ENCODE measurements at places on chromosomes 12 and 14.
A peak's percentile ranks its signal among the peaks of the same experiment; 100 is the strongest.

DNA sequence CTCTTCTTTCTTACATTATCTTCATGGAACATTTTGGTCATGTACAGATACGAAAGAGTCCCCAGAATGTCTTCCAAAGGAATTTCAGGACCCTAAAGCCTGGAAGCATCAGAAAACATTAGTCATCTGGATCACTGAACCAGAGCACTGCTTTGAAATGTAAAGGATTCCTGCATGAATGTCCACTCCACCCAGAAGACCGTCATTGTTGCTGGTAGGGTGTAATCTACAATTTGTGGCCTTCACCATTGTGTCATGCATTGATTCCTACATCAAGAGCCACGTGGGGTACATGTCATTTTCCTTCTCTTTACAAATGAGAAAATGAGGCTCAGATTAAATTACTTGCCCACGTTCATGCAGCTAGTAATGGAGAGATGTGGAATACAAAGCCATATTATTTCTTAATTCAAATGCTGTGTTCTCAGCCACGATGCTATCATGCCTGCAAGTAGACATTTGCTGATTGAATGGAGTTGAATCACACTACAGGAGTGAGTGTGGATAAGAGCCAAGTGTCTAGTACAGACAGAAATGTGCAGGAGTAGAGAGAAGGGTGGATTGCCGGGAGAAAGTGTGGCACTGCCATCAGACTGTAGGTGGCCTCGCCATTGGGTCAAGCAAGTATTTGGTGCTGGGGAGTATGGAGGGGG lies 231.2 kb downstream of the C12orf75 start:
- no peak for DNase-seq

DNA sequence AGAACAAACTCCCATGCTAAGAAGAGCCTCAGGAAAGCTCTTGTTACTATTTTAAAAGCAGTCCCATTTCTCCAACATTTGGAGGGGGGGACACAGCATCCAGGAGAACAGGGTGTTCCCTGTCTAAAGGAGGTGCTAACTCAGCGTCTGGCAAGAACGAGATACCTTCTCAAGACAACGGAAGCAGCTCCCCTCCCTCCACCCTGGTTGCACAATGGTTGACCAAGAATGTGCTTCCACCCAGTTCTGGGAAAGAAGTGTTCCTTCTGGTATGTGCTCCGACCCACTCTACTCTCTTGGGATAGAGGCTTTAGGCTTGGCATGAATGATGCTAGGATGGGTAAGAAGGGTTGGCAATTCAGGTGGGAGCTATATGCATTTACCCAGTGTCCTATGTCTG lies 1.5 kb upstream of the KRT6A start:
- DNase-seq, result no peak

DNA sequence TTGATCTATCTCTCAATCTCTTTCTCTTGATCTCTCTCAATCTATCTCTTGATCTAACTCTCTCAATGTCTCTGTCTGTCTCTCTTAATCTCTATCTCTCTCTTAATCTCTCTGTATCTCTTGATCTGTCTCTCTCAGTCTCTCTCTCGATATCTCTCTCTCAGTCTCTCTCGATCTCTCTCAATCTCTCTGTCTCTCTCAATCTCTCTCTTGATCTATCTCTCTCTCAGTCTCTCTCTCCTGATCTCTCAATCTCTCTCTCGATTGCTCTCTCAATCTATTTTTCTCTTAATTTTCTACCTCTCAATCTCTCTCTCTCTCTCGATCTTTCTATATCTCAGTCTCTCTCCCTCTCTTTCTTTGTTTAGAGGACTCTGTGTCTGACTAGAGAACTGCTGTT lies 126.7 kb downstream of the BCL11B start:
- DNase-seq, result no peak

- no peak for DNase-seq
Observed at GRCh38 chr12:80988986-80989385, 51.3 kb upstream of the LIN7A start.

- DNase-seq, result no peak
Observed at GRCh38 chr12:131209082-131210070, 255.7 kb downstream of the ADGRD1 start.

DNA sequence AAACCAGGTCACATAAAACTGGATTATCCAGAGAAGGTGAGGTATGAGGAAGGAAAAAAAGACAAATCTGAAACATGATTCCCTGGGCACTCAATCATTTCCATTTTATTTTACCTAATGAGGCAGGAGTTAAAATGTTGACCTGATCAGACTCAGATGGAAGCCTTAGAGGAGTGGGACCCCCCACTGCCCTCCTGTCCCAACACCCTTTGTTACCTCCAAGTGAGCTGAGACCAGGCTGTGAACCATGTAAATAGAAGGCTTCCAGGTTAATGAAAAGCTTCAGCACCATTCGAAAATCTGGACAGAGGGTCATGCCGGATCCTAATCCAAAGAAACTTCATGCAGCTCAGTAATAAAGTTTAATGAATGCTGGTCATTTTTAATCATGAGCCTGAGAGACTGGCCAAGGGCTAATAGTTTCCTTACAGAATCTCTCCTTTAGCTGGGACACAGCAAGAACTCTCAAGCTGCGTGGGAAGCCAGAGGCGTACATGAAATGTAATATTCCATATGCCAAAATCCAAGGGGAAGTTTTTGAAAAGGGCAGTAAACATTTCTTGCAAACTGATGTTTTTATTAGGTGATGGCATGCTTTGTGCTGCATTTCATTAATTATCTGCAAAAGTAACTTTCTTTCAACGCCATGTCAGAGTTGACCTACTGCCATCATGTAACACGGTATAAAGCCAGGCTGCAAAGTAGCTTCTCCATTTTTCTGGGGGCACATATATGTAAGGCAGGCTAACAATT lies 183.0 kb downstream of the PAX9 start:
- DNase-seq, result no peak

- DNase-seq, result no peak
Observed at GRCh38 chr14:100674428-100674827, 52.3 kb upstream of the DLK1 start.

GRCh38 chr14:60819575-60819974 lies 85.0 kb downstream of the MNAT1 start:
- no peak for DNase-seq

- peak; percentile 6 for DNase-seq
Observed at GRCh38 chr12:12265035-12265434, 1.8 kb downstream of the LRP6 start.

- peak; percentile 58 for DNase-seq
Observed at GRCh38 chr14:59464486-59465315, 479 bp downstream of the GPR135 start.

Data from astrocyte of the spinal cord (primary cell).